SJSA1 (cell line): ENCODE measurements at places on chromosomes 6 and 20.

DNA sequence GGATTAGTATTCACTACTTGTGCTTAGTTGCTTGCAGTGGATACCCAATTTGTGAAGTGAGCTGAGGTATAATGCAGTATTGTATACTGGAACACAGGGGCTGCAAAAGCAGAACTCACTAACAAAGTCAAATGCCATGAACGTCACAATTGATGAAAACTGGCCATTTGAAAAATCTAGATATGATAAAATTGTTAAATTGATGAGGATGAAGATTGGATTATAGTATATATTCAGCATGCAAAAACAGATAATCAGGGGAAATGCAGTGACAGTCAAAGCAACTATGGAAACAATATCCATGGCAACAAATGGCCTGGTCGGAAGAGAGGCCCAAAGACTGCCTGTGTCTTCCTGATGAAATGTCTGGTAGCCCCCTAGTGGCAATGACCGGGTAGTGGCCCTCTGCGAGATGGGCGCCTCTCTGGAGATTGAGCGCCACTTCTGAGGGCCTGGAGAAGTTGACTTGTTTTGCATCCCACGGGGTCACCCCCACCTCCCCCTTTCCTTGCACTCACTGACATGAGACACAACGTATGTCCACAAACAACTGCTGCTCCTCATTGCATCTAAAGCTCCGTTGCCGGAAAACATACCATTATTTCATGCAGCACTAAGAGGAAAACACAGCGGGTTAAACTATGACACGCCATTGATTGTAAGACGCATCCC, 43.6 kb downstream of the C6orf15 start:
- peak; percentile 76 for DNase-seq

- DNase-seq = peak; percentile 15
These were observed 346.3 kb downstream of the BMP2 start for GRCh38 chr20:7113577-7114466.

GRCh38 chr20:25256226-25256859, 8.5 kb downstream of the PYGB start:
- DNase-seq = no peak

GRCh38 chr6:31617010-31617409, 2.0 kb downstream of the AIF1 start:
- no peak for DNase-seq

GRCh38 chr6:90660931-90661330, 74.1 kb upstream of the MAP3K7 start:
- DNase-seq = no peak

DNA sequence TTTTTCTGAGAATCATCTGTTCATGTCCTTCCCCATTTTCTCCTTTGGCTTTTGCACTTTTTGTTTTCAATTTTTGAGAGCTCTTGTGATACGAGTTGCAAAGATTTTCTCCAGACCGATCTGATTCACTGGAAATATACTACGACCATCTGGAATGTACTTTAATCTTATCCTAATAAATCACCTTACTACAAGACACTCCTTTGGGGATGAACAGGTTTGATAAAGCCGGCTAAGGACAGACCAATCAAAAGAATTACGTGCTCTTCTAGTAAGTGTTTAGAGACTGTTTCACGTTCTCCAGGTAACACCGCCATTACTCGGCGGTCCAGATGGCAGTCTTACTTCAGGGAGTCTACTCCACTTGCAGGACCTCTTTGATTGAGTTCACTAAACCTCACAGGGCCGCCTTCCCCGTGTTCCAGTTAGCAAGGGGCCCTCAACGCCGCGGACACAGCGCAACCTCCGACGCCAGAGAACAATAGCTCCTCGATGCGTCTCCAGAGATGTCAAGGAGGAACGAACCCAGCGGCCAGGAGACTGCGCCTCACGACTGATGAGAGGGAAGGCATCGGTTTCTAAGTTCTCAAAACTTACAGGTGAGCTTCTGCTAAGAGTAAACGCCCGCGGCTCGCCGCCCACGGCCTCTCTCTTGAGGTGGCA, 920 bp upstream of the WTAP start:
- DNase-seq = no peak

GRCh38 chr20:363319-364078, 16.6 kb downstream of the NRSN2 start:
- DNase-seq = no peak

DNA sequence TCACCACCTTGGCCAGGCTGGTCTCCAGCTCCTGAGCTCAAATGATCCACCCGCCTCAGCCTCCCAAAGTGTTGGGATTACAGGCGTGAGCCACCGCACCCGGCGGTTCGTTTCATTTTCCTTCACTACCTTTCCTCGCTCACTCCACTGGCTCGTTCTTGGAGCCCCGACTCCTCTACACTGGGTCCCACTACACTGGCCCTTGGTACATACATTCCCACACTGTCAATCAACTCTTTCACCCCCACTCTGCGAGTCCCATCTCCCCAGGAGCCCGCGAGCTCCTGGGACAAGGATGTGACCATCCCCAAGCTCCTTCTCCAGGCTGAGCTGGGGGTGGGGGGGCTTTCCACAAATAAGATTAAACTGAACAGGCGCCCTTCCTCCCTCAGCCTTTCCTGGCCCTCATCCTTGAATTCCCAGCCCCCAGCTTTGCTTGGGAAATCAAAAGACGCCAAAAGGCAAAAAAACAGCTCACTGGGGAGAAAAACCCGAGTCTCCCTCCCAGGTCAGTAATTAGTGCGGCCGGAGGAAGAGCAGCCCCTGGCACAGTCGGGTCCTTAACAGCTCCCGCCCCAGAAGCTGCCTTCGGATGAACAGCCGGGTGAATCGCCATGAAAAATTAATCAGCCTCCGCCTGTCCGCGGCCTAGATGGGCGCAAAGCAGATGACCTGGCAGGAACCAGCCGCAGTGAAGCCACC, 42.8 kb upstream of the LY86 start:
- no peak for DNase-seq

DNA sequence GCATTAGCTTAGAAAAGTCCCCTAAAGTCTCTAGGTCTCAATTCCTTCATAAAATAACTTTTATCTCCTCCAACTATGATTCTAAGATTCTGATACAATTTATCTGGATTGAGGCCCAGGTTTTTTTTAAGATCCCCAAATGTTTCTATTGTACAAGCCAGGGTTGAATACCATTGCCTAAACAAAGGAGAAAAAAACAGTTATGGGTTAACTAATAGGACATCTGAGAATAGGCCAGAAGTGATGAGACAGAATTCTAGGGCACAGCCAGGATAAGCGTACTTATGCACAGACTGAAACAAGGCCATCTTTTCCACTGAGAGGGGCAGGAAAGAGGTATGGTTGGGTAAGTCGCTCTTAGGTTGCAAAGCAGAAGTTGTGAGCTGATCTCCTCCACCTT, 26.4 kb downstream of the EPB41L2 start:
- no peak for DNase-seq

DNA sequence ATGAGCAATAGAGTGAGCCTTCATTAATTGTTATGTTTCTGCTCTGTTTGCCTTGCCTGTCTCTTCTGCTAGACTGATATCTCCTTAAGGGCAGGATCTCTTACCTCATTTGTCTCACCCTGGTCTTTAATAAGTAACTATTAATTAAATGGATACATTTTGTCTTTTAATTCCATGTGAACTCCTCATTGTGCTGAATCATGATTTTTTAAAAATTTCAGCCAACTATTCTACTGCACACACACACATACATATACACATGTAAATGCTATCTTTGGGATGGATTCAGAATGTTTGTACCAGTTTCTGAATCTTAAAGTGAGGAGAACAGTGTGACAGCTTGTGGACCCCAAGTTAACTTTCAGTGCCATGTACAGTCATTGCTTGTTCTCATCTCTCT, 731.1 kb upstream of the MAP3K7 start:
- no peak for DNase-seq

- DNase-seq = no peak
These were observed 228.8 kb downstream of the SYNDIG1 start for GRCh38 chr20:24698189-24698588.

- no peak for DNase-seq
These were observed 97.2 kb downstream of the DACT2 start for GRCh38 chr6:168222115-168223043.

- DNase-seq = no peak
These were observed 31.8 kb downstream of the TFAP2B start for GRCh38 chr6:50850223-50851048.

DNA sequence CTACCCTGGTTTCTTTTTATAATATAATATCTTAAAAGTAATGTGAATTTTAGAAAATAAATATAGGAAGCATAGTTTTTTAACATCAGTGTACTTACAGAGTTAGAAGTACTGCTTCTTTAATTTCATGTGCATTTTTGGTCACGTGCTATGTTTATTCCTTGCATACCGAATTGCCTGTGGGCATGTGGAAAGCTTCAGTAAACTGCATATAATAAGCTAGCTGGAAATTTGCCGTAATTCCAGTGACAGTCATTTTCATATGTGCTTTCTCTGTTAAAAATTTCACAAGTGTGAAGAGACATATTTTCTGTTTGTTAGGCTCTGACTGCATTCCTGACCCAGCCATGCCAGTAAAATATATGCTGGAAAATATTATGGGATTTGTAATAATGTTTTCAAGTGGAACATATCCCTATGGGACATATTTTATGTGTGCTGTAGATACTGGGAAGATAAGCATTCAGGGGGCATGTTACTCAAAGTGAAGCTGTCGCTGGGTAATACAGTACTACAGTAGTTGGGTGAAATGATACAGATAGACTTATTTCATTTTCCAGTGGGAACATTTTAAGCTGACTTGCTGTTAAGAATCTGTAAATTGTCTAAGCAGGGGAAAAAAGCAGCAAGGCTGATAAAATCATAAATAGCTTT, 616.7 kb downstream of the FRK start:
- DNase-seq = no peak

- DNase-seq = peak; percentile 67
These were observed 141.1 kb upstream of the CITED2 start for GRCh38 chr6:139515511-139515910.

GRCh38 chr6:49541210-49541724, 9.2 kb upstream of the C6orf141 start:
- peak; percentile 10 for DNase-seq

DNA sequence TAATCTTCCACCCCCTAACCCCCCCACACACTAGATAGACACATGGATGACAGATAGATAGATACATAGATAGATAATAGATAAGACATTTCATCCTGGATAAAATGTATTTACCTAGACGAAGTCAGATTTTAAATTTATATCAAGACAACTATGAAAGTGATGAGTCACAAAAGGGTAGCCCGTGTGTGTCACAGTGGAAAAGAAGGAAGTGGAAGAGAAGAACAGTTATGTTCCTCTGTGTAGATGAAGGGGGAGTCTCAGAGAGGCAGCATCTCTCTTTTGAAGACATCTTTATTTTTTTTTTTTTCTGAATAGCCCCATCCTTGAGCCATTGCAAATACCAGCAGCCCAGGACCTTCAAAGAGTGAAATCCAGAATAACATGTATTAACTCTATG, 121.7 kb upstream of the VGLL2 start:
- DNase-seq = no peak

- DNase-seq = no peak
These were observed 19.9 kb upstream of the EXOC2 start for GRCh38 chr6:712805-713204.

DNA sequence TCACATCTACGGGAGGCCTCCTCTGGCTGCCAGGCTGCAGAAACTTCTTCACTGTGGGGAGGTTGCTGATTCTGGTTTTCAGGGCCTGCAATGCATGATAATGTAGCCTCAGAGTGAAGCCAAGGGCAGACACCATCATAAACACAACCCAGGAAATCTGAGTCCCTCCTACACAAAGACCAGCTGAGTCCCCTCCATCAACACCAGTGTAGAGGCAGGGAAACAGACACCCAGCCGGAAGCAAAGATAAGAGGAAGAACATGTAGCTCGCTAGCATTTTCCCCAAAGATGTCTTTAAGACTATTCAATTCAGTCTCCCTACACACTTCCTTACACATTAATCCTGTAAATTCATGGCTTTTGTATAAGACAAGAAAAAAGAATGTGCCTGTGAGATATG, 23.6 kb downstream of the GSTA2 start:
- DNase-seq = no peak

DNA sequence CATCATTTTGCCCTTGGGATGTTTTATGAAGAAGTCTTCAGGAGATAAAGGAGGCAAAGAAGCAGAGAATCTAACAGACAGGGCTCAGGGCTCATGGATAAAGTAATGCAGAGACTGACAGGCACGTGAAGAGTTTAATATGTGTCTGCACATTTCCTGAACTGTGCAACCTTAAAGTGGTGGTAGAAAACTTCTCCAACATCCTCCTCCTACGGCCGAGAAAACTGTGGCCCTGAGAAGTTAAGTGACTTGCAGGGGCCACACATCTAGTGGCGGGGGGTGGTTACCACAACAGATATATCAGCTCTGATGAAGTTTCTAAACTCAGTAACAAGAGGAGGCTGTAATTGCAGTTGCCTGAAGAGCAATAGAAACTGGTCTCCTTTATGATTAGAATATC, 61.0 kb downstream of the SOBP start:
- DNase-seq = no peak

DNA sequence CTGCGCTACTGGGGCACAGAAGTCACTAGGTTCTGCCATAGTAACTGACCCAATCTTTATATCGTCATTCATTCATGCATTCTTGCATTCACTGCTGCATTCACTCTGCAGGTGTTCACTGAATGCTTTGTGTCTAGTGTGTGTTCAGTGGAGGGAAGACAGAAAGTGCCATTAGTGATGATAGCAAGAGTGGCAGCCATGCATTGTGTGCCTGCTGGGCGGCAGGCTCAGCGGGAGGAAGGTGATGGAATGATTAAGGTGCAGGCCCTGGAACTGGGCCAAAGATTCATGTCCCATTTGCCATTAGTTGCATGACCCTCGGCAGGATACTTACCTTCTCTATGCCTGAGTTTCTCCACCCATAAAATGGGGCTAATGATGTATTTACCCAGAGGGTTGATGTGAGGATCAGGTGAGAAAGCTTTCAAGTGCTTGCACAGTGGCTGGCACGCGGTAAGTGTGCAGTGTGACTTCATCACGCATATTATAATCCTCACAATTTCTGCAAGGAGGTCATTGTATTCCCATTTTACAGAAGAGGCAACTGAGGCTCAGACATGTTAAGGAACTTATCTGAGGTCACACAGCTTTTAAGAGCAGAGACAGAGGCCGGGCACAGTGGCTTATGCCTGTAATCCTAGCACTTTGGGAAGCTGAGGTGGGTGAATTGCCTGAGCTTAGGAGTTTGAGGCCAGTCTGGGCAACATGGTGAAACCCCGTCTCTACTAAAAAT, 40.1 kb downstream of the ITPR3 start:
- no peak for DNase-seq

DNA sequence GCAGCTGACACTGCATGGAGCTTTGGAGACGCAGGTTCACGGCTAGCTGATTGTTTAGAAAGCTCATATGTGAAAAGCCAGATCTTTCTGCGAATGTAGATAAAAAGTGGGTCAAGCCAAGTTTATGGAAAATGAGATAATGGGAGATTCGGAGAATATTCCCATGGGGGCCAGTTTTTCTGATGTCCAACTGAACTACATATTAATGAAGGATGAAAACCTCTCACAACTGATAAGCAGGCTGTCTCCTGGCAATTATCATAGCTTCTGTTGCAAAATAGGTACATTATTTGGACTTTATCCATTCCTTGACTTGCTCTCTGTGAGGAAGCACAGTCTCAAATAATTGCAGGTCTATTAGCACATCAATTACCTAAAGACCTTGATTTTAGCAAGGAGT, 21.1 kb downstream of the HDGFL1 start:
- DNase-seq = no peak

GRCh38 chr20:36465109-36466080, 75.9 kb upstream of the MYL9 start:
- DNase-seq = peak; percentile 85

GRCh38 chr6:43082806-43083655, 6.9 kb downstream of the PTK7 start:
- no peak for DNase-seq

- no peak for DNase-seq
These were observed 34.3 kb downstream of the C6orf89 start for GRCh38 chr6:36920049-36920448.

GRCh38 chr6:3517350-3517749, 60.5 kb upstream of the SLC22A23 start:
- no peak for DNase-seq
